ENCODE measurements at places on chromosomes 7 and 10. TPM values are rescaled to one million over a fixed set of nuclear protein-coding genes. Genes with fewer than 3 reads are reported as not detected.

The C10orf143 gene
- total RNA-seq, result 3.3 TPM

DNA sequence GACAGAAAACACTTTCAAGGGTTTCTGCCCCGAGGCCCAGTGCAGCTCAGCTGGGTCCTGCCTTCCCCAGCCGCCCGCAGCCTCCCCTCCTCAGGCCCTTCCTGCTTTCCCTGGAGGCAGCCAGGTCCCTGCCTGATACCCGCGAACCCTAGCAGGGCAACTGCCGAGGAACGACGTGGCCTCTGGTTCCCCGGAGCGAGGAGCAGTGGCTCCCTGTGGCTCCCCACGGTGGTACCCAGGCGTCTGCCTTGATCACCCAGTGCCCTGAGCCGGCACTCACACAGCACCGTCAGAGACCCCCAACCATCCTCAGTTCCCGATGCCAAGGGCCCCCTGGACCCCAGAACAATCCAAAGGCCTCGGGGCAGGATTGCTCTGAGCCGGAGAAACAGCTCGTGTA, 58.3 kb downstream of the CFAP46 start:
- no peak for ATAC-seq

DNA sequence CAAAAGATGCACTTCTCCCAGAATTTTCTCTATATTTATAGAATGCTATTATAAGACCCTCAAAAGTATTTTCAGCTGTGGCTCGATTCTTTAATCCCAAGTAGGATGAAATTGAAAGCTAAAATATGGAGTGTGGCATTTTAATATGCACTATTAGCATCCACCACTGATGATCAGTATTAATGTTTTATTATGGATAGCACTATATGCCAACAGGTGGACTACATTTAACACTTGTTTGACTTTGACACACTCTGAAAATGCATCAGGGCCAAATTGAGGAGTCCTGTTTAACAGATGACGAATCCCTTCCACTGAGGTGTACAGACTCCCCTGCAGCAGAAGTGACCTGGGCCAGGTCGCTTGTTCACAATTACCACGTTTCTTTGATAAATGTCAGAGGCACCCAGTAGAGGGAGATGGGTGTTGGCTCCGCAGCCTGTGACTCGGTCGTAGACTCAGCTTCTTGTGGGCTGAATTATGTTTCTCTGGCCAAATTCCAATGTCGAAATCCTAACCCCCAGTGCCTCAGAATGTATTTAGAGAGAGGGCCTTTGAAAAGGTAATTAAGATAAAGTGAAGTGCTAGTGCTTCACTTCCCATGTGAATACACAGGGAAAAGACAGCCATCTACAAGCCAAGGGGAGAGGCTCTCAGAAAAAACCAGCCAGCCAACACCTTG, 48.1 kb downstream of the WIPF3 start:
- no peak for ATAC-seq

DNA sequence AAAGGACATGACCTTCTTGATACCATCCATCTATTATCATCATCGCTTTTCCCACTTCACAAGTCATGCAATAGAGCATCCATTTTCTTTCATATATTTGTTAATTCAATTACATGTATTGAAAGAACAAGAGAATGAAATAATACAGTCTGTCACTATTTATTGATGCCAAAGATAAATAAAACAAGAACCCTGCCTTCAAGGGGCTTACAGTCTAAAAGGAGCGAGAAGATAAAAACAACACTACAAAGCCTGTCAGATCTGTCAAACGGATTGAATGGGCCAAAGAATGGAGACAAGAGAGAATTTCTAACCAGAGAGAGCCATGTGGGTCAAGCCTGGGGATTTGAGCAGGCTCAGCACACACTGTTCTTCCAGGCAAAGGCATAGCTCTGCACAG, 15.9 kb downstream of the CPA5 start:
- ATAC-seq, result no peak
